ENCODE measurements at places on chromosomes 7 and 10.
A peak's percentile ranks its signal among the peaks of the same experiment; 100 is the strongest.

DNA sequence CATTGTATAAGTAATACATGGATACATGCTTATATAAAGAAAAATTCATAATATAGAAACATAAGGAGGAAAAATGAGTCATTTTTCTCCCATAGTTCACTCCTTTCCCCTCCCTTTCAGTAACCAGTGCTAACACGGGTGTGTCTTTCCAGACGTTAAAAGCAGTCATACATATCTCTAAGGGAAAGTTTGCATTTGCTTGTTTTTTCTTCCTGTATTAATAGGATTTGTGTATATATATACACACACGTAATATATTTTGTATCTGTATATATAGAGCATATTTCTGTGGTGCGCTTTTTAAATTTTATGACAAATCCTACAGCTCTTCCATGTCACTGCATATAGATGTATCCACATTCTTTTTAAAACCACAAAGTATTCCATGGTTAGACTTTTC, 78.8 kb downstream of the RALA start:
- no peak for DNase-seq

DNA sequence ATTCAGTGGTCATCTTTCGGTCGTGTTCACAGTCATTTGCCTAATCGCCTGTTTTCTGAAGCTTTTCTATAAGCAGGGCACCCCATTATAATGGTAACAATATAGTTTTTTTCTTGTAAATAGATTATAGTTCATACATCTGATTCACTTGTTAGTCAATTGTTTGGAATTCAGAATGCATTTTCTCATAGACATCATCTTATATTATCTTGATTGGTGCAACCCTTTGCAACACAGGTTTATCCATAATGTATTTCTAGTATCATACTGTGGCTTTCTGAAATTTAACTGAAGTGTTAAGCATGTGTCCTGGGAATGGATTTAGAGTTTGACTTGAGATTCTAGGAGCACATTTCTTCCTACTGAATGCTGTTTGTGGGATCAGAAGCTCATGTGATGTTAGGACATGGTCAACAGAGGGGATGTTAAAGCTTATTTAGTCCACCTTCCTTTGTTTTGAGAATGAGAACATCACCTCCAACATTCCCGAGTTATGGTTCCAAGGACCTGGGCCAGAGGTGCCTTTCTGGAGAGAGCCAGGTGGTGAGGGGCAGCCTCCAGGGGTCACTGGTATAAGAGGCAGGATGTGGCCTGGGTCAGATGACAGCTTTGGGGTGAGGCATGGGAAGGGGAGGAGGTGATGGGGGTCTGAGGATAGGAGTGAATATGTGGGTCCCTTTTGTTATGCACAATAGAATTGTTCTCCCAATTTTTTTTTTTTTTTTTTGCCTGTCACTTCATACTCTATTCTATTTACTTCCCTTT, 415.6 kb downstream of the EXOC4 start:
- no peak for DNase-seq

DNA sequence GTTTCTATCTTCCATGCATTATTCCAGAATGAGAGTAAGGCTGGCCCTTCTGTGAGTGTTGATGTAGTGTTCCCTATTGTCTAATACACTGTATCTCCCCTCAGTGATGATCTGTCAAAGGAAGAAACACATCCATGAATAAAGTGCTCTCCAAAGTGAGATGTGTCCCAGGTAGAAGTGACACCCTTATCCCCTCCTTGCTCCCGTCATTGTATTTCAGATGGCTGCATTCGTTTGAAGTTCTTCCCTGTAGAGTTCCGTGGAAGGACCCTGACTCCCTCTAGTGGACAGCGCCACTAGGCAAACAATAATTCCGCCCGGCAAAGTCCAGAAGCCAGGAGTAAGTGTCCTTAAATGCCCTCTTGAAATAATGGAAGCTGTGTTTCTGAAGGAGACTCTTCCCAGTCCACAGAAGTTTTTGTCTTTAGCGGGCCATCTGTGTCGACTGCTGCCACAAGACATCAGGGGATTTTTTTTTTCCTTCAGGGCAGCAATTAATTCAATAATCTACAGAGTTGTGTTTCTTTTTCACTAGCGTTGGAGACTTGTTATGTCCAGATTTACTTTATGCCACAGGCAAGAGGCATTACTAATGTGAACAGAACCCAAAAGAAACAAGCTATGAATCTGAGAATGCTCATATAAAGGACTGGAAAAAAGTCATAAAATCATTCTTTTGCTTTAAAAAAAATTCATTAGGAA, 64.6 kb downstream of the THNSL1 start:
- DNase-seq = peak; percentile 72

- DNase-seq = no peak
Observed at GRCh38 chr7:12729112-12729511, 41.7 kb downstream of the ARL4A start.

DNA sequence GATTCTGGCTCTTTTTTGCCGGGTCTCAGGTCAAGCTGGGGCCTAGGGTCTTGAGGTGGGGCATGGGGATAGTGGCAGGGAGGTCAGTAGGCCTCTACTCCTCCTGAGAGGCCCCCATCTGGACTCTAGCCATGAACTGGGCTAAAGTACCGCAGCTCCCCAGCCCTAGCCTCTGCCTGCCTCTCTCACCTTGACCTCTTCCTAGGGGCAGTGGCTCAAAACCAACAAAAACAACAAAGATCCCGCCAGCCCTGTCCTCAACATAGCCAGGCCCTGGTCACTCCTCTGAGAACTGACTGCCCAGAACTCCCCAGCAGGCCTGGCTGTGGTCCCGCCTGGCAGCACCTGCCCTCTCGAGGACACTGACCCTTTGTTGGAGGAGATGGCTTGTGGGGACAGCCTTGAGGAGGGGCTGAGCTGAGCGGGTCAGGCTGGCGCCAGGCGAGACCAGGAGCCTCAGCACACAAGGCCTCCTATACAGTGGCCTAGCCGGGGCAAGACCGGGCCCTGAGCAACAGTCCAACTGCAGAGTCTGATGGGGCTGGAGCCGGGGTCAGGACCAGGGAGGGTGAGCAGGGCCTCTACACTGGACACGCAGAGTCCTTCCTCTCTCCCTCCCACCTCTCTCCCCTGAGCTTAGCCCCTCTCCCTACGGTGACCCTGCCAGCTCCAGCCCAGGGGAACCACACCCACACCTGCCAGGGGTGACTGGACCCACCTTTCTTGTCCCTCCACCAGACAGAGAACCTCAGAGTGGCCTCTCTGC, 11.6 kb upstream of the PPIF start:
- no peak for DNase-seq

DNA sequence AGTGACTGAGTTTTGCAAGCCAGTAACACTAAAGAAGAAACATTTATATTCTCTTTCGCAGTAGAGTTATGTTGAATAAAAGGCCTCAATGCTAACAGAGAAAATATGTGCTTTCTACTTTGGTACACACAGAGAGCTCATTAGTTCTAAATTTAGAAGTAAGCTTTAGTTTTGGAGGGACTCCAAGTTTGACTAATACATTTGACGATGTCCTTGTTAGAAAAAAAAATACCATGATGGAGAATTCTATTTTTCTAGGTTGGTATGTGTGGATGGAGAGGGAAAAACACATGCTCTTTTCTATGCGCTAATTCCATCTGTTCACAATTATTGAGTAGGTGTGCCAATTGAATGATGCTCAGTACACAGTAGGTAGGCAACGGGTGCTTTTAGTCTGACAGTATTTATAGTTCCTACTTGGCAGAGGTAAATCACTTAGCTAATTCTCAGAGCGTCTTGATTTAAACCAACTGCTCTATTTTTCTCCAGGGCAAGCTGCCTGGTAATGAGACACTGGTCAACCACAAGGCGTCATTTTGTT, 327.2 kb upstream of the AKR1E2 start:
- no peak for DNase-seq

- peak; percentile 46 for DNase-seq
Observed at GRCh38 chr10:63866075-63866746, 345.0 kb downstream of the REEP3 start.

DNA sequence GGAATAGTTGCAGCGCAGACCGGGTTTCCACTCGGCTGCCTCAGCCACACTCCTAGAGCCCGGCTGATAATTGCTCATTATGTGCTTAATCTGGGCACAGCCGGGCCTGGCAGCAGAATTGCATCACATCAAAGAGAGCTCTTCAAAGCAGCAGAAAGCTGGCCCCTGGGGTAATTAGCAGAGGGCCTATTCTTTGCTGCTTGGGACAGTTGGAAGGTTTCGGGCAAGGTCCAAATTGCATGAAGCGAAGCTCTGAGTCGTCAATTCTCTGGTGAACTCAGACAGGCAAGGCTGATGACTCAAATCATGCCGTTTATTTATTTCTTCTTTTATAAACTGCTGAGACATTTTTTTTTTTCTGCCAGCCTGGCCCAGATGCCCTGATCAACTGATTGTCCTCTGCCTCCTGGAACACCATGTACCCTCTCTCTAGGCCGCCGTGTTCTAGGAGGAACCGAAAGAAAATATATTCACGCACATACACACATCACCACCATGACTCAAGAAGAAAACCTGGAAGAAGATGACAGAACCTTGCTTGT, 242.2 kb downstream of the RAB11FIP2 start:
- peak; percentile 17 for DNase-seq

DNA sequence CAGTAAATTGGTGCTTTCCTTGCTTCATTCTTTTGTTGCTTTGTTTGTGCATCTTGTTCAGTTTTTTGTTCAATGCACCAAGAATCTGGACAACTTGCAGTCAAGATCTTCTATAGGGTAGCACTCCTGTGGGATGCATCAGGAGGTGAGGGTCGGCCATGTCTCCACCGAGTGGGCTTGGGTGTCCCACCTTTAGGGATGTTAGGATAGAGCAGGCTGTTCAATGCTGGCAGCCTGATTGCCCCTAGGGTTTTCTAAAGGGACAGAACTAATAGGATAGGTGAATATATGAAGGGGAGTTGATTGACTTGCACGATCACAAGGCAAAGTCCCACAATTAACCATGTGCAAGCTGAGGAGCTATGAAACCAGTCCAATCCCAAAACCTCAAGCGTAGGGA, 109.9 kb downstream of the GLRX3 start:
- DNase-seq = no peak

DNA sequence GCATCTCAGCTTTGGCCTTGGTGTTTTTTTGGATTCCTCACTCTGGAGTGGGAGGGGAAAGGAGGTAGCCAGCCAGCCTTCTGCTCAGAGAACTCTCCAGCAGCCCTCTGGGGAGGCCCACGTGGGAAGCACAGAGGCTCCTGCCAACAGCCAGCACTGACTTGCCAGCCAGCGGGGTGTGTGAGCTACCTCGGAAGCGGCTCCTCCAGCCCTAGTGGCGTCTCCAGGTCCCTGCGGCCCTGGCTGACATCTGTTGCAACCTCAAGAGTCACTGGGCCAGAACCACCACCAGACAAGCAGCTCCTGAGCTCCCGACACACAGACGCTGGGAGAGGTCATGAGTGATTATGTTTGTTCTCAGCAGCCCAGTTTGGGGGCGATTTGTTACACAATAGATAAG, 180.2 kb upstream of the FZD8 start:
- DNase-seq = peak; percentile 15

GRCh38 chr10:54749623-54750022, 51.4 kb downstream of the PCDH15 start:
- DNase-seq = no peak

GRCh38 chr7:74309181-74309580, 20.0 kb downstream of the CLIP2 start:
- DNase-seq = no peak

GRCh38 chr7:122651451-122651850, 47.5 kb downstream of the RNF133 start:
- DNase-seq = no peak

GRCh38 chr10:80700252-80700651, 162.6 kb downstream of the SH2D4B start:
- DNase-seq = no peak

DNA sequence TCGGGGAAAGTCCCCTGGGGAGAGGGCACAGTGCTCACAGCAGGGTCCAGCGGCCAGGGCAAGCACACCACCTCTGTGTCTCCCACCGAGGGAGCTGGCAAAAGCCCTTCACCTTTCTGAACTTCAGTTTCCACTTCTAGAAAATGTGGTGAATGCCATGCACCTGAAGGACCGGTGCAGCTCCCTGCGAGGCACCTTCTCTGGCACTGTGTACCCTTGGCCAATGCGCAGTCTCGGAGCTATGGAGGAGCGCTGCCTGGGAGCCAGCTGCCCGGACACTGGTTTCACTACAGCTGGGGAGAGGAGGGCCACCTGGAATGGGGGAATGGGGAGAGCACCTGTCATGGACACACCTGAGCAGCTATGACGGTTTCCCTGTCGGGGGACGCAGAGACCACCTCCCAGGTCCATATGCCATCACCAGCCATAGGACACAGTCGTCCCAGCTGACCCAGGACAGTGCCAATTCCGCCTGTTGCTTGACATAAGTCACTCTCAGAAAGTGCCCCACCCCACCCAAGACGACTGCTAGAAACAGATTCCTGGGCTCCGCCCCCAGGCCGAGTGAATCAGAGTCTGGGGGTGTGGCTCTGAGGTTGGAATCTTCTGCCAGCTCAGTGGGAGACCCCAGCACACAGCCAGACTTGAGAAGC, 16.8 kb downstream of the RASGEF1A start:
- DNase-seq = peak; percentile 14

DNA sequence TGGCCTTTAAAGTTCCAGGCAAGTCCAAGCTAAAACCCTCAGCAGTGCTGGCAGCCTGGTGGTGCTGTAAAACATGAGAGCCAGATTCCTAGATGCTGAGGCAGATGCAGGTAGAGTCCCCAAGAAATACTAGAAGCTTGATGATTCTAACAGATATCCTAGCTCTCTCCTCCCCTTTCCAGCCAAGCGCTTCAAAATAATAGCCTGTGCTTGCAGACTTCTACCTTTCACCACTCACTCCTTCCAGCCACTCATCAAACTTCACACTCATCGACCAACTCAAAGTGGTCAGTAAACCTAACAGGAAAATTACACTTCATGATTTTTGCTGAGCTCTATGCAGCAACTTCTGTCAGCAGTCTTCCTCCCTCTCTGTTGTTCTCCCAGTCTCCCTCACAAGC, 50.2 kb downstream of the LMBR1 start:
- DNase-seq = no peak

All from Caki2 (cell line).